Cortex of kidney (tissue), 1 donor: ENCODE measurements at places on chromosomes 16 and 17.

- no peak for DNase-seq
Observed at GRCh38 chr17:17109256-17109655, 67.0 kb downstream of the MPRIP start.

DNA sequence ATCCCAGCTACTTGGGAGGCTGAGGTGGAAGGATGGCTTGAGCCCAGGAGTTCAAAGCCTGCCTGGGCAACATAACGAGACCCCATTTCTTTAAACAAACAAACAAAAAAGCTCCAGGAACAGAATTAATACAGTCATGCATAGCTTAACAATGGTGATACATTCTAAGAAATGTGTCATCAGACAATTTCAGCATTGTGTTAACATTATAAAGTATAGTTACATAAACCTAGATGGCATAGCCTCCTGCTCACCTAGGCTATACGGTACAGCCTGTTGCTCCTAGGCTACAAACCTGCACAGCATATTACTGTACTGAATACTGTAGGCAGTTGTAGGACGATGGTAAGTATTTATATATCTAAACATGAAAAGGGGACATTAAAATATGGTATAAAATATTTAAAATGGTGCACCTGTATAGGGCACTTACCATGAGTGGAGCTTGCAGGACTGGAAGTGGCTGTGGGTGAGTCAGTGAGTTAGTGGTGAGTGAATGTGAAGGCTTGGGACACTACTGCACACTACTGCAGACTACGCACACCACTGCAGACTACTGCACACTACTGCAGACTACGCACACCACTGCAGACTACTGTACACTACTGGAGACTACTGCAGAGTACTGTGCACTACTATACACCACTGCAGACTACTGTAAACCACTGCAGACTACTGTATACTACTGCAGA lies 74.6 kb downstream of the TMC6 start:
- no peak for DNase-seq

DNA sequence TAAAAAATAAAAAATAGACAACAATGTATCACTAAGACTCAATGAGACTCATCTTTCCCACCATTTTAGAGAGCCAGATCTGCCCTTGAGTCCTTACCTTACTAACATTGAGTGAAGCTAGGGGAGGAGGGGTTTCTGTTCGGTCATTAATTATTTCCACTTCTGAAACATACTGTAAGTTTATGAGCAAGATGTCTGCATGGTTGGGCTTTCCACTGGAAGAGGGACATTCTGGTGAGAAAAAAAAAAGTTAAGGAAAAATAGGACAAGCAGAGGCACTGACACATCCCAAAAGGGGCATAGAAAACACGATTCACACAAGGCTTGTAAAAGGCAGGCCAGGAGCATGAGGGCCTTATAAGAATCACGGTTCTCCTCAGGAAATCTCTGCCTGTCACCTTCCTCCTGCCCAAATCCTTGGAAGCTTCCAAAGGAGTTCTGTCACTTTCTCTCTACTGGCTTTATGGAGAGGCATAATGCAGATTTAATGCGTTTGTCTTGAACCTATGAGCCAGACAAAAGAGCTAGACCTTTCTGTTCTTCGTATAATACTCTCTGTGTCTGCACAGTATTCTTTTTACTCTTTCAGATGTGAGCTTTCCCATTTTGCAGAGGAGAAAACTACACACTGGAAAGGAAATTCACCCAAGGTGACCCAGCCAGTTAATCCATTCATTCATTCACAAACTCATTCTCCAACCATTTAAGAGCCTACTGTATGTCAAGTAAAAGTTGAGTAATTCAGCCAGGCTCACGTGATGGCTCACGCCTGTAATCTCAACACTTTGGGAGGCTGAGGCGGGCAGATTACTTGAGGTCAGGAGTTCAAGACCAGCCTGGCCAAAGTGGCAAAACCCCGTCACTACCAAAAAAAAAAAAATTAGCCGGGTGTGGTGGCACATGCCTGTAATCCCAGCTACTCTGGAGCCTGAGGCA lies 2.5 kb downstream of the LSM12 start:
- DNase-seq, result no peak

- no peak for DNase-seq
Observed at GRCh38 chr17:2684549-2684948, 27.0 kb downstream of the CLUH start.

DNA sequence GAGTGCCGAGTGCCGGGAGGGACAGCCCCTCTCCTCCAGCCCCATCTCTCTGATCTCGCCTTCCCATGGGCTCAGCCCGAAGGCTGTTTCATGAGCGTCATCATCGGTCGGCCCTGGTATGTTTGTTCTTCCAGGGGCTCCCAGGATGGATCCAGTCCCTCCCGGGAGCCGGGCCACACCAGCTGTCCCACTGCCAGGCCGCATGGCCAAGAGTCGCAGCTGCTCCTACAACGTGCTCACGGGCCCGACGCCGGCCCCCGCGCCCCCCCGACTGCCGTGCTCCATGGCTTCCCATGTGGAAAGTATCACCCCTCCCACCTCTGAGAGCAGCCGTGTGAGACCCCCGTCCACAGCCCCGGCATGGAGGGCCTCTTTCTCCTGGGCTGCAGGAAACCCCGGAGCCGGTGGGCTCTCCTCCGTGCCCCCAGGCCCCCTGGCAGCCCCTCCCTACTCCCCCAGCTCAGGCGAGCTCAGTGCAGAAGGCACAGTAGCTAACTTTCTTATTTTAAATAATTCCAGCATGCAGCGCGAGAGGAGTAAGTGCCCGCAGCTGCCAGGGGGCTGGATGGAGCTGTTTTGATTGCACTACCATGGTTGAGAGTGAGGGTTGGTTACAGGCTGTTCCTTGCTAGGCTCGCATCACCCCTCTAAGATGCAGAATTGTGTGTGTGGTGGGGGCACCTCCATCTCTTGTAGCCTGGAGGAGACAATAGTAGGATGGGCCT lies 26.6 kb upstream of the GSE1 start:
- no peak for DNase-seq

DNA sequence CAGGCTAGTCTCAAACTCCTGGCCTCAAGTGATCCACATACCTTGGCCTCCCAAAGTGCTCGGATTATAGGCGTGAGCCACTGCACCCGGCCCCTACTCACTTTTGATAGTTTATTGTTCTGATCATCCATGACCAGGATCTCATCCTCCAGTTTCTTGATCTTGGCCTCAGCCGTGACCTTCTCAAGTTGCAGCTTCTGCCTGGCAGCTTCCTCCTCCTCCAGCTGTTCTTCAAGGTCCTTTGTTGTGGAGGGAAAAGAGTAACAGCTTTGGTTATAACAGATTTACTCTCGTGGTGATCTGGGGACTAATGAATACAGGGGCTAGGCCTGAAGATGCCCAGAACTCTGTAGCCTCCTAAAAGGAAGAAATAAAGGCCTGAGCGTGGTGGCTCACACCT lies 89.9 kb downstream of the NDE1 start:
- no peak for DNase-seq
